ENCODE measurements at places on chromosomes 6 and 20. TPM values are rescaled to one million over a fixed set of nuclear protein-coding genes. Genes with fewer than 3 reads are reported as not detected.

Gene TFAP2A
- not detected for total RNA-seq

Gene SCRT2
- total RNA-seq, result not detected

Gene HDGFL1
- total RNA-seq, result not detected

Gene WRNIP1
- 42.7 TPM for total RNA-seq

- no peak for DNase-seq
These were observed 98.8 kb downstream of the SASH1 start for GRCh38 chr6:148441454-148441911.

DNA sequence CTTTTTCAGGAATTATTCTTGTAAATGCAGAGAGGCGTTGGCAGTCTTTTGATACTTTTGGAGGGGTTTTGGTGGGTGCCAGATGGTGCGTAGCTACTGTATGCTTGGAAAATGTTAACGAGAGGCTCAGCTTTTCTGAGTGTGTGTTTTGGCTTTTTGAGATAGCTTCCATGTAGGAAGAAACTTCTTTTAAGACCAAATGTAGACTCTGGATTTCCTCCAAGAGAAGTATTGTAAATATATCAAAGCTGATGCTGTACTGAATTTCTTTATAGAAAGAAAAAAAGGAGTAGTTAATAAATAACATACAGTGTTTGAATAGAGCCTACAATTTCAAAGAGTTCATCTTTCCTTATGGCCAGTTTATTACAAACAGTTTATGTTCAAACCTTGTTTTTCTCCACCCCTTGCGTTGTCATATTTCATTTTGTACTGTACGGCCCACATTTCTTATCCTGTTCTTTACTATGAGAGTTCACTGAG lies 16.7 kb downstream of the TIAM2 start:
- DNase-seq, result no peak

- DNase-seq, result no peak
These were observed 306 bp downstream of the EBF4 start for GRCh38 chr20:2692886-2693285.

GRCh38 chr6:52491203-52492069 lies 71.3 kb downstream of the EFHC1 start:
- no peak for DNase-seq

DNA sequence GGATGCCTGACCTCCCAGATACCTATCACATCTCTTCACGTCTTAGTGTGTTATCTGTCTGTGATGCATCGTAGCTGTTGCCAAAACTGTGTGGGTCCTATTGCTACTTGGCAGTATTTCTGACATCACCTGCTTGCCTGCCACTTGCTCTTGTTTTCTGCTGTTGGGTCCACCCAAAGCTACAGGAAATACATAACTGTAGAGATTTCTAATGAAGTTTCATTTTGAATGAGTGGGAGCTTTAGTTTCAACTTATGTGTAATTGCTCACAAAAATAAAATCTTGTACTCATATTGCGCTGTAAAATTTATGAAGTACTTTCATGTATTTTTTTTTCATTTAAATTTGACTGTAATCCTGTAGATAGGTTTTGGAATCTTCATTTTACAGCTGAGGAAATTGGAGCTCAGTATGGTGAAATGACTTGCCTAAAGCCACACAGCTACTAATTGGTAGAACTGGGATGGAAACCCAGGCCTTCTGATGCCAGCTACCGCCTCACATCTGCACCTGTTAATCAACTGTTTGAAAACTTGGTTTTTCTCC lies 113.6 kb upstream of the MAN1A1 start:
- no peak for DNase-seq

GRCh38 chr6:4358414-4359107 lies 223.2 kb upstream of the ECI2 start:
- no peak for DNase-seq
